Adrenal gland (tissue), 19 donors: ENCODE measurements at places on chromosomes 3 and 15. TPM values are rescaled to one million over a fixed set of nuclear protein-coding genes. Genes with fewer than 3 reads are reported as not detected.

Gene USP13
- total RNA-seq: 46.6 TPM

Gene SAMD7
- total RNA-seq: not detected

Gene PRSS50
- total RNA-seq: 0.11 TPM

Gene PLSCR1
- 39.0 TPM for total RNA-seq

Gene RETNLB
- not detected for total RNA-seq

Gene ERICH6
- not detected for total RNA-seq

DNA sequence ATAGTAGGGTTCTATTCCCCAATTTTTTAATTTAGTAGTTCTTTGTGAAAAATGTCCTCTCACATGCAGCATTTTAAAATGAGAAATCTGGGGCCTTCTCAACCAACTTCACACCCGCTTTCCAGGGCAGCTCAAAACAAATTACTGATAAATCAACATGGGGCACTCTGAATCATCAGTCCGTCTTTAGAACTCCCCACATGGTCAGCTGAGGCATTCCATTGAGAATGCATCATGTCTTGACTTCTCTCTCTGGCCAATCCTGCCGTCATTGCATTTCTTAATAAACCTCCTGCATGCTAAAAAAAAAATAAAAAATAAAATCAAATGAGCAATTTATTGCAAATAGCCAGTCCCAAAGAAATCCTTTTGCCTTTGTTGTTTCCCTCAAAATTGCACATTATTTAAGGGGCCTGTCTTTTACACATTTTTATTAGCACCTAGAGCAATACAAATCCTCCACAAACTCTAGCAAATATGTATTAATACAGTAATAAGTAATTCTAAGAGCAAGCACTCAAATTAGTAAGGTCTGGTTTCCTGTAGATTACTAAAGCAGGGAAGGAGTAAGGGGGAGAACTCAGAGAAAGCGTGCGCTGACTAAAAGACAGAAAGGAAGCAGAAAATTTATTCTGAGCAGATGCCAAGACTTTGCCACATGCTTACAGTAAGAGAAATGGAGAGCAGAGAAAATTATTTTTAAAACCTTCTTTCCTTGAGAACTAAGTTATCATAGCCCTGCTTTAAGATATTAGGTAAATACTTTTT is 175.7 kb downstream of the TNIK start:
- H3K27ac ChIP-seq: no peak overlapping the region
- no peaks in the 10 kb centered on the region for H3K27me3 ChIP-seq
- H3K36me3 ChIP-seq: no peaks in the 10 kb centered on the region
- no peak overlapping the region for H3K4me3 ChIP-seq
- peaks cover 8% of the 10 kb centered on the region for H3K4me1 ChIP-seq

DNA sequence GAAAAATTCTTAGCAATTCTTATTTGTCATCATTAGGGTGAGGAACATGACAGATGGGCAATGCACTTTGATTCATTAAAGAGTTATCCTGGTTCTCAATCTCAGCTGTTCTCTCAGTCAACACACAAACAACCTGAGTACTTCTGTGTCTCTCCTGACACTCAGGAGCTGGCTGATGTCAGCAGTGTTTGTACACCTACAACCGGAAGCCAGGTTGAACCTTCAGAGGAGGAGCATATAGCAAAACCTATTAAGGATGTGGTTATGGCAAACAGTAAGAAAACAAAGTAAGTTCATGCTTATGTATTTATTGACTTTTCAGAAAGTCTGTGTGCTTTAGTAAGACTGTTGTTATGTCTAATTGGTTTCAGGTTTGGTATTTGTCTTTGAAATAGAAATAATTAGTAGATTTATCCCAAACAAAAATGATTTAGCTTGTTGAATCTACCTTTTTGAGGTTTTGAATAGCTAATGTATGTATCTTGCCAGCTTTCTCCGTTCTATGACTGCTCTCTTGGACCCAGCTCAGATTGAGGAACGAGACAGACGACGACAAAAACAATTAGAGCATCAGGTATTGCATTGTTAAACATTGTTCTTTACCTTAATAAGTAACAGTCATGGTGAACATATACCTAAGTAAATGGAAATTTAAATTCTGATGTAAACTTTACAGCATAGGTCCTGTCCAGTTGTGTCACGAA is 36.6 kb downstream of the CCDC66 start:
- H3K4me3 ChIP-seq: no peak overlapping the region
- no peak for DNase-seq
- H3K27me3 ChIP-seq: no peaks in the 10 kb centered on the region
- H3K36me3 ChIP-seq: no peaks in the 10 kb centered on the region

DNA sequence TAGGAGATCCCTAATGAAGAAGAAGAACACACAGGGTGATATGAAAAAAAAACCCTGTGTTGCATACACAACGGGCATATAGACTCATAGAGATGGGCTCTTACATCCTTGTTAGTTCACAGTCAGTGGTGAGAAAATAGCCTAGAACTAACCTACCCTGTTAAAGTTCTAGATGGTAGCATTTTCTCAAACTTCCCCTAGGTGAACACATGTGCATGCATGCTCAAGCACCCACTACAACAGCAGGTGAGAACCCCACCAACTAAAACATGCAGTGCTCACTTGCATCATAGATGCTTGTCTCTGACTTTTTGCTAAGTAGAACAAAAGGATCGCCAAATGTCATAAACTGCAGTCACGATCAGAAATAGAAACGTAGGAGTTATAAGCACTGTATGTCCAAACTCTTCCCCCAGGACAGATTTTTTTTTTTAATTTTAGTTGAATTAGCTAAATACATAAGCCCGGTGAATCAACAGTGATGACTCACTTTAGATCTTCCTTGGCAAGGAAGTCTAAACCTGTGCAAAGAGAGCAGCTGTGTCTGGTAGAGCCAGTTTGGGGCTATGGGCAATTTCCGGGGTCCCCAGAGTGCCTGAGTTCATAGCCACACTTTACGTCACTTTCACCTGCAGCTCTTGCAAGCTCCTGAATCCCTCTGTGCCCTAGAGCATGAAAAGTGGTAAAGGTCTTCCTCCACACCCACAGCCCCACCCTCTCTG is 96.2 kb upstream of the SEMA6D start:
- DNase-seq: no peak
- no peaks in the 10 kb centered on the region for H3K4me1 ChIP-seq
- peaks cover 6% of the 10 kb centered on the region for H3K27me3 ChIP-seq
- no peak overlapping the region for H3K4me3 ChIP-seq
- H3K27ac ChIP-seq: no peak overlapping the region

- no peak overlapping the region for H3K27ac ChIP-seq
- no peak for DNase-seq
- H3K4me1 ChIP-seq: no peaks in the 10 kb centered on the region
- H3K36me3 ChIP-seq: peaks cover 64% of the 10 kb centered on the region
- H3K4me3 ChIP-seq: no peak overlapping the region
Observed at GRCh38 chr3:132459551-132459950, 42.2 kb downstream of the DNAJC13 start.

- no peak overlapping the region for H3K27ac ChIP-seq
- no peaks in the 10 kb centered on the region for H3K27me3 ChIP-seq
- H3K36me3 ChIP-seq: no peaks in the 10 kb centered on the region
- H3K4me1 ChIP-seq: no peaks in the 10 kb centered on the region
Observed at GRCh38 chr3:151200586-151200985, 2.4 kb downstream of the GPR171 start.

GRCh38 chr3:146625186-146625775 is 20.1 kb upstream of the PLSCR5 start:
- H3K27me3 ChIP-seq: no peaks in the 10 kb centered on the region
- H3K4me3 ChIP-seq: no peak overlapping the region
- no peaks in the 10 kb centered on the region for H3K4me1 ChIP-seq

- H3K4me1 ChIP-seq: peaks cover 36% of the 10 kb centered on the region
- no peaks in the 10 kb centered on the region for H3K36me3 ChIP-seq
- peak overlapping the region; percentile 84 for H3K27ac ChIP-seq
- no peaks in the 10 kb centered on the region for H3K27me3 ChIP-seq
- H3K4me3 ChIP-seq: peak overlapping the region; percentile 44
- DNase-seq: peak; percentile 26
Observed at GRCh38 chr3:119240101-119240590, 532 bp downstream of the B4GALT4 start.

GRCh38 chr3:38165722-38166387 is 518 bp downstream of the OXSR1 start:
- peak; percentile 78 for DNase-seq
- peak overlapping the region; percentile 92 for H3K27ac ChIP-seq
- peak overlapping the region; percentile 41 for H3K4me3 ChIP-seq
- H3K36me3 ChIP-seq: no peaks in the 10 kb centered on the region
- no peaks in the 10 kb centered on the region for H3K27me3 ChIP-seq

DNA sequence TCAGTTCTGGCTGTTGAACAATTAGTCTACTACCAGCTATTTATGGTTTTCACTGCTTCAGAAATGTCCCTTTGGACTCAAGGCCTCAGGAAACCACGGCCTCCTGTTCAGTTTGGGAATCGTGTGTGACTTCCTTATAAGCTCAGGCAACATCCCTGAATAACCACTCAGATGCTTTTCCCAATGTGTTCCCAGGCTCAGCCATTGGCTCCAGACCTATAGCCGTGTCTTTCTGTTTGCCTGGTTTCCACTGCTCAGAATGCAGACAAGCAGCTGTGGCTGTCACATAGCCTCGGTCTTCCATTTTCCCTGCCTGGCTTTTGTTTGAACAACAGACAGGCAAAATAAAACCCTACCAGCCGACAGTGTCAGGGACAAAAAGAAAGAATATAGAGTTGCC is 63.2 kb upstream of the ATP2B2 start:
- H3K36me3 ChIP-seq: no peaks in the 10 kb centered on the region
- DNase-seq: no peak
- no peak overlapping the region for H3K4me3 ChIP-seq

DNA sequence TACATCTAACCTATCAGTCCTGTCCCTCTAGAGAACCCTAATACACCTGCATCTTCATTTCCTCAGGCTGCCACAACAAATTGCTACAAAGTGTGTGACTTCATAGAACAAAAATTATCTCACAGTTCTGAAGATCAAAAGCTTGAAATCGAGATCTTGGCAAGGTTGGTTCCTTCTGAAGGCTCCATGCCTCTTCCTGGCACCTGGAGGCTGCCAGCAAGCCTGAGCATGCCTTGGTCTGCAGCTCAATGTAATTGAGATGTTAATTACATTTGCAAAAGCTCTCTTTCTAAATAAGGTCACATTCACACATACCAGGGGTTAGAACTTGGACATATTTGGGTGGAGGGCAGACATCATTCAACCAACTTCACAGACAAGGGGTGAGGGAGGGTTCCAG is 86.4 kb upstream of the ABHD17C start:
- H3K27me3 ChIP-seq: no peaks in the 10 kb centered on the region
- no peaks in the 10 kb centered on the region for H3K4me1 ChIP-seq
- H3K27ac ChIP-seq: no peak overlapping the region
- no peak for DNase-seq
- no peak overlapping the region for H3K4me3 ChIP-seq

DNA sequence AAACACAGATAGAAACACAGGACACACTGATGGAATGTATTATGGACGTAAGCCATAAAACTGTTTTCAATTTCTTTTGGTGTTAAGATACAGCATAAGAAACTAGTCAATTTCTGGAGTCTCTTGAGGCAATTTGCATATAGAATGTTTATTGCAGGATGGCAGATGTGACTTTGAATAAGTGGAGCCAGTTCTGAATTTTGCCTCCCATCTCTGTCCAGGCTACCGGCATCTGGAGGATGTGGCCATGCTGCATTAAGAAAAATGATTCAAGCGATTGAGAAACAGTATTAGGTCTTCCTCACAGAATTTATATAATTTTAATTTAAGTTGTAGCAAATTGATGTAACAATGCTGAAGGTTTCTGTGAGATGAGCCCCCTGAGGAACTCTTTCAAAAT is 81.5 kb downstream of the CHST2 start:
- no peak overlapping the region for H3K27ac ChIP-seq
- no peaks in the 10 kb centered on the region for H3K36me3 ChIP-seq
- H3K27me3 ChIP-seq: no peaks in the 10 kb centered on the region
- no peaks in the 10 kb centered on the region for H3K4me1 ChIP-seq

DNA sequence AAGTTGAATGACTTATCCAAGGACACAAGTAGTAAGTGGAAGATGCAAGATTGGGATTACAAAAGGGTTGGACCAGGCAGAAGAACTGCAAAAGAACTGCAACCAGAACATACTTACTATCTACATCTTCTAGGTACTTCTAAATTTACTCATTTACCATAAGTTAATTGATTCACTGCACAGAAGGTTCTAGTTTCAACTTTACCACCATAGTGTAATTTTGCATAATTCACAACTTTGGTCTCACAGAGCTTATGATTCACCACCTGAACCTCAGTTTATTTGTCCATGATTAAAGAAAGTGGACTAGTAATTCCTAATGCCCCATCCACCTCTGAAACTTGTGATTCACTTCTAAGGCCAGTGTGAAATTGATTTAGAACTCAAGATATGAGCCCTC is 236.8 kb upstream of the UBE2E2 start:
- H3K4me1 ChIP-seq: no peaks in the 10 kb centered on the region
- no peaks in the 10 kb centered on the region for H3K36me3 ChIP-seq
- H3K27ac ChIP-seq: no peak overlapping the region
- no peak for DNase-seq
- no peaks in the 10 kb centered on the region for H3K27me3 ChIP-seq

DNA sequence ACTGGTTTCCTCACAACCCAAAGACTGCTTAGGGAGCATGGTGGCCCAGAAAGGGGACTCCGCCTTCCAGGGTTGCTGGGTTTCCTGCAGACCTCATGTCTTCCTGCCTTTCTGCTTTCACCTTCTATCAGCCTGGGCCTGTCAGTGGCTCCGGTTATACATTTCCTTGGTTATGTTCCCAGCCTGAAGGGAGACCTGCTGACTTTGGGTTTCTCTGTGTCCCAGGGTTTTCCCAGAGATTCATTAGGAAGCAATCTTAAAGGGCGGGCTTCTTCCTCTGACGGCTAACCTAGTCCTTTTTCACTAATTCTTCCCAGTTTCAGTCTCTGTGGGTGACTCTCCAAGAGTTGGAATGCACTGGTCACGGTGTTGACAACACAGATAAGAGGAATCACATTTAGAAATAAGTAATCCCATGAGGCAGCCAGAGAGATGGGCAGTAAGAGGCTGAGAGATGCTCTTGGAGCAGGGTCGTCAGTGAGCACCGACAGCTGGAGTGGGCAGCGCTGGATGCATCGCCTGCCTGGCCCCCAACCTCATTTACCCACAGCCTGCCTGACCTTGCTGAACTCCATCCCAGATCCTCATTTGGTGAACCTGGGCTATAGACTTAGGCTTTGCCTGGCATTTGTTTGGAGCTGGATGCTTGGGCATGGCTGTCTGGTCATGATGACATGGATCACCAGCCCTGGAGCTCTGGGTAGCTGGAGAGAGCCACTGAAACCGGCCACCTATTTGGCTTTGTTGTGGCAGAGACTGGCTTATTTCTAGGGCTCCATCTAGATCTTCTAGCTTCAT is 10.0 kb upstream of the EHD4 start:
- H3K4me1 ChIP-seq: no peaks in the 10 kb centered on the region
- no peaks in the 10 kb centered on the region for H3K36me3 ChIP-seq
- H3K4me3 ChIP-seq: no peak overlapping the region
- no peak overlapping the region for H3K27ac ChIP-seq

- no peaks in the 10 kb centered on the region for H3K36me3 ChIP-seq
- no peak for DNase-seq
- H3K27ac ChIP-seq: no peak overlapping the region
- H3K4me1 ChIP-seq: no peaks in the 10 kb centered on the region
Observed at GRCh38 chr3:188122571-188123169, 31.3 kb upstream of the LPP start.
